ENCODE measurements at places on chromosomes 5 and 9.

DNA sequence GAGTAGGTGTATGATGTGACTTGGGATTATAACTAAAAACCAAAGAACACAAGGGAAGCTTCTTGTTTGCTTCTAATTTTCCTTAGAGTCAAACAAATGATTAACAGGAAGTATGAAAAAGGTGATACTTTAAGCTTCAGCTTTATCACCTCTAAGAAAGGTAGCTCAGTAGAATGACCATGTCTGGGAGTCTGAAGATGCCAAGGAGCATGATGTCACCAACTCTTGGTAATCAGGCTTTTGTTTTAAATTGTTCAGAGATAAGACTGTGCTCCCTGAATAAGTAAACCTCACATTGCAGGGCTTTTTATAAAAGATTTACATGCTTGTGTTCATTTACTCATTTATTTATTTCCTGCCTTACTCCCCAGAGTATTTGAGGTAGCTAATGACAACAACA lies 169.9 kb downstream of the FER start:
- DNase-seq, result no peak

GRCh38 chr9:109893241-109893640 lies 113.2 kb downstream of the PALM2AKAP2 start:
- DNase-seq, result no peak

GRCh38 chr5:72412283-72413055 lies 92.3 kb downstream of the PTCD2 start:
- no peak for DNase-seq

GRCh38 chr9:68577774-68578591 lies 37.3 kb upstream of the TMEM252 start:
- no peak for DNase-seq

DNA sequence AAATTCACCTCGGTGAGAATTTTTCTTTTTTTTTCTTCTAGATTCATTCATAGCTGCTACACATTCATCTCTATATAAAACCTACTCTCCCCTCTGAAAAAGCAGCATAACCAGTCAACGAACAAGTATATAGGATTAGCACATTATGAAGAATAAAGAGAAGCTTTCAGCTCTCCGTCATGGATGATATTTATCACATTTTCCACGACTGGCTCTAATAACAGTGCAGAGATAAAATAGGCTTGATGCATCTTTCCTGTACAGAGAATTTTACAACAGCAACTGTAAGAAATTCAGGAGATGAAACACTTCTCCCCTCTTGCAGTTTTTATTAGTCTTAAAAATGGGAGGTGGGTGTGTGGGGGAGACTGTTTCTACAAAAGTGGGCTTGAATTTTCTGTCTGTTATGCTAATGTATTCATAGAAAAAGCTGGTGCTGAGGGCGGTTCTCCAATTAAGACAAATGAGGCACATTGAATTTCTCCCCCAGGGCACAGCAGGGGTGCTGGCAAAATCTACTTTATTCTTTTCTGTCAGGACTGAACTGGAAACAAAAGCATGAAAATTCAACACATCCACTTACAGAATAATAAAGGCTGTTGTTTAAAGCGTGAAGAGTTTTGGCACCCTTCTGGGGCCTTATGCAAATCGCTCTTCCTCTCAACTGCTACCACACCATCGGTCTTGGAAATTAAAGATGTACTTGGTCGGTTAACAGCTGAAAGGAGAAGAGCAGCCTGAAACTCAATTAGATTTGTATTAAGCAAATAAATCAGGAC lies 233.9 kb upstream of the ZNF608 start:
- DNase-seq, result no peak

DNA sequence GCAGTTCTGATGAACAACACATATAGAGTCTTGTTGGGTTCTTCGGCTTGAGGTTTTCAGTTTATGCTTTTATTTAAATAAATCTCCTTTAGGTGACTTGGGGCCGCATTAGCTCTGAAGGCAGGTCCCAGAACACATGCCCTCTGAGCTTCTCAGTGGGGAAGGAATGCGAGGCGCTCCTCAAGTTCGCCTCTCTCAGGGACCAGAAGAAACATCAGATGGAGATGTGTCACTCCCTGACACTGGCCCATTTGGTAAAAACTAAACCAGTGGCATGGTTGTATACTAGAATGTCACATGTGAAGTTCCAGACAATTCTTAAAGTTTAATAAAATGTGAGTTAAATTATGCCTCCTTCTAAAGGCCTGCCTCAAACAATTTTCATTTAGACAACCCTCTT lies 1.9 kb downstream of the MACROH2A1 start:
- no peak for DNase-seq

DNA sequence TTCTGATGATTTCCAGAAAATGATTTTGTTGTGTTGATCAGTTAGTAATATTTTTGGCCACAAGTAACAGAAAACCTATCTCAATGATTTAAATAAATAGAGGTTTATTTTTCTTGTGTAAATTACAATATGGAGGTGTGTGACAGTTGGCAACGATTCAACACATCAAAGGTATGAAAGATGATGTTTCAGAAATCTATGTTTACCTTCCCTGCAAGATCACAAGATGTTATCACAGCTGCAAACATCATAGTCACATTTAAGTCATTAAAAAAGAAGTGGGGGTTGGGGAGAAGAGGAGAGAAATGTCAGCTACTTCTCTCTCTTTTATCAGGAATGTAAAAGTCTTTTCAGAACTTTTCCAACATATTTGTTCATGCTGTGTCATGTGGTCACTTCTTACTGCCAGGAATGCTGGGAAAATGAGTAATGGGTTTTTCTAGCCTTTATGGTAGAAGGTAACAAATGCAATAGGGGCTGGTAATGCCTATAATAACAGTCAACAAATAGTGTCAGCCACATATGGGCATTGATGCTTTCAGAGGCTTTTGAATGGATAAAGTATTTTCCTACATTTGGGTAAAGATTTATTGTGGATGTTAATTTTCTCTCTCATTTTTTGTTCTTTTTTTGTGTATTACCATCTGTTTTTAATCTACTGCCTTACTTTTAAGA lies 742.7 kb downstream of the TLE1 start:
- DNase-seq, result no peak

DNA sequence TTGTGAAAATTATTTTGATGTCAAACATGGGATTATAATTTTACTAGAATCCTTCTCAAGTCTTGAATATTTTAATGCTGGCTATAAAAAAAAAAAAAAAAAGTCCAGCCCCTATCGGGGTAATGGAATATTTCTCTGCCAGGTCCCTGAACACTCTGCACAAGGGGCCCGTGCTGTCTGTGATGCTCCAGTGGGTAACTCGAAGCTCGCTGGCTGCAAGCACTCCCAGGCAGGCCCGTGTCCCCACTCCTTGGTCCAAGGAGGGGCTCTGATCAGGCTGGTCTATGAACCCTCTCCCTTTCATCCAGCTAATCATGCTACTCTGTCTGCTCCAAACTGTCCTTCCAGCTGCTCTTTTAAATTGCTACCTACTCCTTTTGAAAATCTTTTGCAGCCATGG lies 180.8 kb downstream of the GAPVD1 start:
- no peak for DNase-seq

GRCh38 chr5:14228219-14228618 lies 85.1 kb downstream of the TRIO start:
- DNase-seq, result no peak

GRCh38 chr5:73417303-73418034 lies 31.1 kb downstream of the FOXD1 start:
- no peak for DNase-seq

- no peak for DNase-seq
These were observed 70.7 kb upstream of the LPAR1 start for GRCh38 chr9:111108946-111109345.

GRCh38 chr9:115134941-115135340 lies 17.0 kb upstream of the TNC start:
- no peak for DNase-seq

DNA sequence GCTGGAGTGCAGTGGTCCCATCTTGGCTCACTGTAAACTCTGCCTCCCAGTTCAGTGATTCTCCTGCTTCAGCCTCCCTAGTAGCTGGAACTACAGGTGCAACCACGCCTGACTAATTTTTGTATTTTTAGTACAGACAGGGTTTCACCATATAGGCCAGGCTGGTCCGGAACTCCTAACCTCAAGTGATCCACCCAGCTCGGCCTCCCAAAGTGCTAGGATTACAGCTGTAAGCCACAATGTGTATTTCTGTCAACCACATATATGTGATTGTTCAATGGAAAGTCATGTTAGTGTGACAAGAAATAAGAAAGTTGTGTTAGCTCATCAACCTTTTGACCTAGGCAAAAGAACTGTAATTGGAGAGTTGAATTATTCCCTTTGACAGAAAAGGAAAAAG lies 677.1 kb upstream of the CHD1 start:
- DNase-seq, result no peak

DNA sequence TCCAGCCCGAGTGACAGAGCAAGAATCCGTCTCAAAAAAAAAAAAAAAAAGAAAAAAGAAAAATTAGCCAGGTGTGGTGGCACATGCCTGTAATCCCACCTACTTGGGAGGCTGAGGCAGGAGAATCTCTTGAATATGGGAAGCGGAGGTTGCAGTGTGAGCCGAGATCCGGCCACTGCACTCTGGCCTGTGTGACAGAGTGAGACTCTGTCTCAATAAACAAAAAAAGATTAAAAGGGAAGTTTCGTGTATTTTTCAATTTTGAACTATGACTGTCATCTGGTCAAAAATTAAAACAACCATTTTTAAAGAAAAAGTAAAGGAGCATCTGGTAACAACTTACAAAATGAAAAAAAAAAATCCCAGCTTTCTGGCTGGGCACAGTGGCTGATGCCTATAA lies 36.3 kb upstream of the PLIN2 start:
- no peak for DNase-seq

DNA sequence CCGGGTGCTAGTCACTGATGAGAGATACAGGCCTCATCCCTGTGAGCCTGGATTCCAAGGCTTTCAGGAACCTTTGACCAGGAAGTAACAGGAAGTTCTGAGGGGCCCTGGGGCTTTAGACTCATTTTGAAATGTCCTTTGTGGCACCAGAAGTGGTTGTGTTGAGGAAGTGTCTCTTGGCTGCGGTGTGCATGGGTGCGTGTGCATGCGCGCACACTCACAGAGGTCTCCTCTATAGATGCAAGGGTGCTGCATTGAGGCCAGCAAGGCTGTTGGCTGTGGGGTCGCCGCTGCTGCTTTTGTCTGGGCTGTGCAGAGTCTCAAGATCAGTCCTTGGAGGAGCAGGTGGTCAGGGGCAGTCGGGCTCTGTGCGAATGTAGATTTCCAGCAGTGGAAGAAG lies 7.6 kb downstream of the RAB24 start:
- no peak for DNase-seq

- no peak for DNase-seq
These were observed 284.5 kb upstream of the RASA1 start for GRCh38 chr5:86983208-86983607.

GRCh38 chr5:170278611-170279458 lies 18.7 kb downstream of the LCP2 start:
- peak; percentile 84 for DNase-seq

- DNase-seq, result no peak
These were observed 73.1 kb downstream of the TMEM232 start for GRCh38 chr5:110653231-110653970.

DNA sequence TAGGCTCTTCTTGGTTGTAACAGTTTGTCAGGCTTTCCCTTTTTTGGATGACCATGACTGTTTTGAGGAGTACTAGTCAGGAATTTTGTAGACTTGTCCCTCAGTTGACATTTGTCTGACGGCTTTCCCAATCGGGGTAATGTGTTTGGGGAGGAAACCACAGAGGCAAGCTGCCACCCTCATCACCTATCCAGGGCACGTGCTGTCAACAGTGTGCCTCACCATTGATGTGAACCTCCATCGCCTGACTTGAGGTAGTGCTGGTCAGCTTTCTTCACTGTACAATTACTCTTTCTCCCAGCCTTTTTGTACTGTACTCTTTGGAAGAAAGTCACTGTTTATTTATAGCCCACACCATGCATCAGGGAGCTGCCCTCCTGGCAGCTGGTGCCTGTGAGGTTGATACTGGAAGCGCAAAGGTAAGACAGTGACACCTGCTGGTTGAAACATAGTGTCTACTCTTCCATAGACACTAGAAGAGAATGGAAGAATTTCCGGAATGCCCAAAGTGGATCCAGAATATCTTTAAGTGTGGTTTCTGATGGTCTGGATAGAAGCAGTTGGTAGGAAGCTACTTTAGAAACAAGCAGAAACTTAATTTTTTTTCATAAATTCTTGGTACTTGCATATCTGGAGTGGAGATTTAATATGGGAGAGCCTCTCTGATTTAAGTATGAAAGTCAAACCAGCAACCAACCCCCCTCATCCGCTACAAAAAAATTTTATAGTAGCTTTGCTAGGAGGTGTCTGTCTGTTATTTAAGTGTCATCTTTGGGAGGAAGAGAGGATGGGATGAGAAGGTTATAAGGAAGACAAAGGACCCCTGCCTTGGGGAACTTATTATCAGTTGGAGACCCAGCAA lies 69.3 kb downstream of the SNX30 start:
- DNase-seq, result no peak

- no peak for DNase-seq
These were observed 37.0 kb upstream of the IL7R start for GRCh38 chr5:35819668-35820067.

DNA sequence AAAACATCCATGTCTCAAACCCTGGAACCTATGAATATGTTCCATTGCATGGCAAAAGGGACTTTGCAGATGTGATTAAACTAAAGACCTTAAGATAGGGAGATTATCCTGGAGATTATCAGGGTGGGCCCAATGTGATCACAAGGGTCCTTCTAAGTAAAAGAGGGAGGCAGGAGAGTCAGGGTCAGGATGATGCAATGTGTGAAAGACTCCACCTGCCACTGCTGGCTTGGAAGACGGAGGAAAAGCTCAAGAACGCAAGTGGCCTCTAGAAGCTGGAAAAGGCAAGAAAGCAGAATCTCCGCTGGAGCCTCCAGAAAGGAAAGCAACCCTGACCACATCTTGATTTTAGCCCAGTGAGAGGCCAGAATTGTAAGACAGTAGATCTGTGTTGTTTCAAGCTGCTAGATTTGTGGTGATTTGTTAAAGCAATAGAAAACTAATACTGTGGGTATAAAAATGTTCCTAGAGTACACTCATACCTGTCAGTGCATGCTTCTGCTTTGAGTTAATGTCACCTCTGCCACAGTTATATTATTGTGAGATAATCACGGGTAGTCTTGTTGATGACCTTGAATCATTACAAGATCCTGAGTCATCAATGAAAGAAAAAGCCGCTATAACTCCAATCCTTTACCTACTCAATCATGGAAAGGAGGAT lies 93.5 kb upstream of the TNPO1 start:
- no peak for DNase-seq

DNA sequence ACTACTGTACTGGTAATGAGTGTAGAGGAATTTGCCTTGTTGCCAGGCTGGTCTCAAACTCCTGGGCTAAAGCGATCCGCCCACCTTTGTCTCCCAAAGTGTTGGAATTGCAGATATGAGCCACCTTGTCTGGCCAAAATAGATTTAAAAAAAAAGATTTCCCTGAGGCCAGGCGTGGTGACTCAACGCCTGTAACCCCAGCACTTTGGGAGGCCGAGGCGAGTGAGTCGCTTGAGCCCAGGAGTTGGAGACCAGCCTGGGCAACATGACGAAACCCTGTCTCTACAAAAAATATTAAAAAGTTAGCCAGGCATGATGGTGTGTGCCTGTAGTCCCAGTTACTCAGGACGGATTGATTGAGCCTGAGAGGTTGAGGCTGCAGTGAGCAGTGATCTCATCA lies 62.5 kb downstream of the IPO11 start:
- DNase-seq, result no peak
